Pulmonary artery endothelial cell (primary cell): ENCODE measurements at places on chromosomes 6 and 20. TPM values are rescaled to one million over a fixed set of nuclear protein-coding genes. Genes with fewer than 3 reads are reported as not detected.

Gene EBF4
- 1.8 and 2.0 TPM in 2 replicates for total RNA-seq

Gene ZNF165
- 0.33 and 0.35 TPM in 2 replicates for total RNA-seq

Gene HNF4A
- not detected in 2 replicates for total RNA-seq

Gene DHX35
- 9.9 and 12.1 TPM in 2 replicates for total RNA-seq

Gene ZNF391
- 0.20 and 0.71 TPM in 2 replicates for total RNA-seq

Gene OR2J3
- total RNA-seq: not detected in 2 replicates

Gene GABRR2
- 0.40 and 0.46 TPM in 2 replicates for total RNA-seq

Gene GNRH2
- 0.21 TPM in 1 of 2 replicates, not detected in the other for total RNA-seq

Gene AVP
- not detected in 2 replicates for total RNA-seq

Gene FOXP4
- total RNA-seq: 2.9 and 3.1 TPM in 2 replicates

Gene GSTA2
- not detected in 2 replicates for total RNA-seq

Gene NFKBIL1
- 21.9 and 30.1 TPM in 2 replicates for total RNA-seq

Gene BEND6
- 1.2 and 1.8 TPM in 2 replicates for total RNA-seq

Gene HCRTR2
- total RNA-seq: not detected in 2 replicates

Gene BPIFB3
- not detected in 2 replicates for total RNA-seq

Gene RAET1L
- total RNA-seq: not detected in 2 replicates

Gene SLC24A3
- total RNA-seq: not detected in 2 replicates

Gene CFB
- 3.4 and 4.0 TPM in 2 replicates for total RNA-seq

Gene CLPSL1
- not detected in 2 replicates for total RNA-seq

Gene POPDC3
- 0.92 and 2.4 TPM in 2 replicates for total RNA-seq

Gene UNC5CL
- total RNA-seq: 0.04 and 0.07 TPM in 2 replicates

Gene TTK
- 16.6 and 33.0 TPM in 2 replicates for total RNA-seq

Gene THBD
- 104 and 139 TPM in 2 replicates for total RNA-seq

Gene C2
- total RNA-seq: not detected in 2 replicates

Gene RTEL1
- 16.8 and 21.4 TPM in 2 replicates for total RNA-seq

Gene NT5DC1
- total RNA-seq: 9.5 and 14.6 TPM in 2 replicates

Gene CENPQ
- total RNA-seq: 6.3 and 8.2 TPM in 2 replicates

Gene CRIP3
- not detected in 2 replicates for total RNA-seq

Gene TRDN
- not detected in 2 replicates for total RNA-seq

Gene KHDC1L
- total RNA-seq: not detected in 2 replicates

Gene ADGRF1
- not detected in 2 replicates for total RNA-seq

Gene PGC
- total RNA-seq: not detected in 2 replicates

Gene SOBP
- 2.6 and 2.8 TPM in 2 replicates for total RNA-seq

Gene PRL
- not detected in 2 replicates for total RNA-seq

Gene EPHA7
- 0.13 TPM in 1 of 2 replicates, not detected in the other for total RNA-seq

Gene CLVS2
- not detected in 2 replicates for total RNA-seq

Gene NMBR
- 0.11 TPM in 1 of 2 replicates, not detected in the other for total RNA-seq

Gene SIRPB2
- 1.2 and 1.6 TPM in 2 replicates for total RNA-seq

Gene SAMD3
- total RNA-seq: not detected in 2 replicates

Gene RIPOR2
- 0.18 TPM in 1 of 2 replicates, not detected in the other for total RNA-seq

Gene BEND3
- 2.0 and 3.5 TPM in 2 replicates for total RNA-seq

Gene MPIG6B
- not detected in 2 replicates for total RNA-seq

Gene KIF13A
- total RNA-seq: 71.7 and 88.5 TPM in 2 replicates

Gene SLX4IP
- 2.8 and 3.9 TPM in 2 replicates for total RNA-seq

Gene PLG
- total RNA-seq: not detected in 2 replicates

Gene EPPIN
- total RNA-seq: not detected in 2 replicates

Gene ANKRD6
- total RNA-seq: 4.7 and 6.4 TPM in 2 replicates

Gene IMPG1
- total RNA-seq: not detected in 2 replicates

Gene MUC21
- total RNA-seq: not detected in 2 replicates

Gene ASF1A
- 23.4 and 24.0 TPM in 2 replicates for total RNA-seq

Gene TRIM40
- total RNA-seq: not detected in 2 replicates

Gene GPR6
- not detected in 2 replicates for total RNA-seq

Gene MLIP
- total RNA-seq: 10.8 and 21.7 TPM in 2 replicates

Gene PLA2G7
- total RNA-seq: not detected in 2 replicates
